ENCODE measurements at places on chromosomes 3 and 15.

- DNase-seq: no peak
These were observed 133.6 kb upstream of the RASGRP1 start for GRCh38 chr15:38698254-38698653.

GRCh38 chr15:63887630-63888029 is 53.9 kb upstream of the HERC1 start:
- DNase-seq: no peak

GRCh38 chr15:42133886-42134502 is 22.4 kb downstream of the PLA2G4F start:
- no peak for DNase-seq

- no peak for DNase-seq
These were observed 67.8 kb downstream of the TTC23 start for GRCh38 chr15:99181545-99181971.

DNA sequence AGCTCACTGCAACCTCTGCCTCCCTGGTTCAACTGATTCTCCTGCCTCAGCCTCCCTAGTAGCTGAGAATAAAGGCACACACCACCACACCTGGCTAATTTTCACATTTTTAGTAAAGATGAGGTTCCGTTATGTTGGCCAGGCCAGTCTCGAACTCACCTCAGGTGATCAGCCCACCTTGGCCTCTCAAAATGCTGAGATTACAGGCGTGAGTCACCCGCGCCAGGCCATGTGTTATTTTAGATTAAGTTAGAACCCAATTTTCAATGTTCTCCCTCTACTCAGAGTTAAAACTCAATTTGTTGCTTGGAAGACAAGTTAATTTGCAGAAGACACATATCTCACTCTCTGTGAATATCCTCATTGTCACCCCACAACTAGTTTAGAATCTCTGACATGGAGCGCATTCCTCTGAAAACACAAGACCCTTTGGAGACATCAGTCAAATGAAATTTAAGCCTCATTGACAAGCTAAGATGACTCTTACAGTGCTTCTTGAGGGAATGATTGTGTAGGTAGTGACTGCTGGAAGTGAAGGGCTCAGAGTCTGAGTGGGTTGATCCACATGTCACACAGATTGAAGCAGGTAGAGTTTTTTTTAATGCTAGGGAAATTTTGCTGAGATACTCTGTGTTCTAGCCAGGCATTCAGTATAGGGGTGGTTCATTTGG is 60.6 kb upstream of the FRMD4B start:
- DNase-seq: no peak

GRCh38 chr15:52783929-52784798 is 6.0 kb downstream of the ONECUT1 start:
- no peak for DNase-seq

DNA sequence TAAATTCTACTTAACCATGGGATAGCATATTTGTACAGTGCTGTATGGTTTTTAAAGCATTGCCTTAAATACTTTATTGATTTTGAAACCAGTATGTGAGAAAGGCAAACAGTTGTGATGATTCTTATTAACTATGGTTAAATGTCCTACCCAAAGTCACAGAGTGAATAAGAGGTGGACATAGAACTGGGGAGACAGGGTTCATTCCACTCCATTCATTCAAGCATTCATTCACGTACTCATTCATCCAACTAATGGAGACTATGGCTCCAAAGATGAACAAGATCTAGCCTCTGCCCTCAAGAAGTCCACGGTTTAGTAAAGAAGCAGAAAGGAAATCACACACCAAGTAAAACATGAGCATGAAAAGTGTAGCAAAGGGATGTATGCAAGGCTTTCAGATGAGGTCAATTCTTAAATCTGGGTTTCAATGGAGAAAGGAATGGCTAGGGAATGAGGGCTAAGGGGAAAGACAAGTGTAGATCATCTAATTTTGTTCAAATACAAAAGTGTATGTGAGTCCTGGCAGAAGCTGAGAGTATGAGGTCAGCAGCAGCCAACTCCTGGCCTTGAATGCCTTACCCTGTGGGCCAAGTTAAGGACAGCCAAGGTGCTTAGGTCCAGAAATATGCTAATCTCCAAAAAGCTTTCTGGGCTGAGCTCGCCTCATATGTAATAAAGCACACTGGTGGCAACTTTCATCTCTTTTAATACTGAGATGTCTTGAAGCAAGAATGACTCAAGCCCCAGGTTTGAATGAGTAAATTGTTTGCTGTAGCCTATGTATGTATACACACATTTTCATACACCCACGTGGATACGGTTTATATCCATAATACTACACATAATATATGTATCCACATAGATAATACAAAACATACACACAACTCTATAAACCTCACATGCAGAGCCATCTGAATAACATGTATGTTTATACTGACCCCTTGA is 4.3 kb downstream of the TNIK start:
- no peak for DNase-seq

GRCh38 chr3:185760550-185760949 is 64.3 kb downstream of the IGF2BP2 start:
- DNase-seq: no peak

DNA sequence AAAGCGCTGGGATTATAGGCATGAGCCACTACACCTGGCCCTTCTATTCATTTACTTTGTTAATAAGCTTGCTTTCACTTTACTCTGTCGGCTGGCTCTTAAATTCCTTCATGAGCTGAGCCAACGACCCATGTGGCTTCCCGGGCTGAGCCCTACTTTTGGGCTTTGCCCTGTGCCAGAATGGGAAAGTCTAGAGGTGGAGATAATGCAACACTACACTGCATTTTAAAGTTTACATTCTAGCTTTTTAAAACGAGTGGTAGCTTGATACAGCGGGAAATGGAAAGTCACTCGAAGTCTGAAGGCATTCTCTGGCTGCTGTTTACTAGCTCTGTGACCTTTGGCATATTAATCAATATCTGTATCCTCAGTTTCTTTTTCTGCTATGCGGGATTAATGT is 49.0 kb upstream of the ZNF280D start:
- no peak for DNase-seq

DNA sequence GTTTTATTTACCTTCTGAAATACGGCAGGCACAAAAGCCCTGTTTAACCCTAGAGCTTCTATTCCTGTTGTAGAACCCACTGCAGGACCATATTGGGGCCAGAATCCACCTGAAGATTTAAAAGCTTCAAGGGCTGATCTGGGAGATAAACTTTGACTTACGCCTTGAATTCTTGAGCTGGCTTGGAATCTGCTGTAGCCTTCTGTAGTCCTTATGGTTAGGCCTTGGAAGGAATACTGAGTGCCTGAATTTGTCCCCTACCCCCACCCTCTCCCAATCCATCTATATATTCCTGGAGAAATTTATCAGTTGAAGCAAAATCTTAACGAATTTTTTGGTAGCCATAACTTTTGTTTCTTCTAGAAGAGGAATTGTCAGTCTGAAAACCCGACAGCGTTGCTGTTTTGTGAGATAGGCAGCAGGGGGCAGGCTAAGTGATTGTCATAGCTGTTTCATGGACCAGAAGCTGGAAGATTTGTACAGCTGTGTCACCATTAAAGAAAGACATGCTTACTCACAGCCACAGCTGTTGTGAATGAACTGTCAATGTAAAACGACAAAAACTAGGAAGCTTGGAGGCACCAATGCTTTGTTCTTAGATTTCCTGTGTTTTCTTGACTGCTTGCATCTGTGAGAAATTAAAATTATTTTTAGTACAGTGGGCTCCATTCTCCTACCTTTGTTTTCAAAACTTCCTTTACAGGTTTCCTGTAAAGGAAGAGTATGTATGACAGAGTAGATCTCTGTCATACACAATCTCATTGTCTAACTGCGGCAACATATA is 12.8 kb downstream of the LXN start:
- DNase-seq: no peak

- no peak for DNase-seq
These were observed 178.1 kb upstream of the KBTBD8 start for GRCh38 chr3:66819993-66820501.

DNA sequence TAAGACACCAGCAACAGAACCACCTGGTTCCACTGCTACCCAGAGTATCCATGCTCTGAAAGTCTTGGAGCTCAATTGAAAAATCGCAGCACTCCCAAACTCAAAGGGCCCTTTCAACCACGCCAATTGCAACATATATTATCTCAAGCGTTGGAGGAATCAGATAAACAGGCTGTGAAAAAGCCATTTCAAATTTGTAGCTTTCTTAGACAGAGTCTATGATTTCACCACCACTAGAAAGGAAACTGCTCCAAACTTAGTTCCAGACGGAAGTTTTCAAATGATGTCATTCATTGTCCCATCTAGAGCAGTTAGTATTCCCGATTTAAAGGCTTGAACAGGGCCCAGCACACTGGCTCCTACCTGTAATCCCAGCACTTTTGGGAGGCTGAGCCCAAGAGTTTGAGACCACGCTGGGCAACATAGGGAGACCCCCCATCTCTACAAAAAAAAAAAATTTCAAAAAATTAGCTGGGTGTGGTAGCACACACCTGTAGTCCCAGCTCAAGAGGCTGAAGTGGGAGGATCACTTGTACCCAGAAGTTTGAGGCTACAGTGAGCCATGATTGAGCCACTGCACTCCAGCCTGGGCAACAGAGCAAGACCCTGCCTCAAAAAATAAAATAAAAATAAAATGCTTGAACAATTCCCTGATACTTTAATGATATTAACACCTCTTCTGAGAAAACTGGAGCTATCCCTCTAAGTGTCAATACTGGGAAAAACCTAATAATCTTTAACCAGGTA is 16.8 kb downstream of the TNIK start:
- no peak for DNase-seq

GRCh38 chr15:95853350-95853749 is 477.1 kb upstream of the NR2F2 start:
- DNase-seq: no peak

- no peak for DNase-seq
These were observed 113.5 kb upstream of the ALCAM start for GRCh38 chr3:105253225-105253624.

GRCh38 chr3:49013738-49014660 is 4.4 kb downstream of the DALRD3 start:
- DNase-seq: no peak

DNA sequence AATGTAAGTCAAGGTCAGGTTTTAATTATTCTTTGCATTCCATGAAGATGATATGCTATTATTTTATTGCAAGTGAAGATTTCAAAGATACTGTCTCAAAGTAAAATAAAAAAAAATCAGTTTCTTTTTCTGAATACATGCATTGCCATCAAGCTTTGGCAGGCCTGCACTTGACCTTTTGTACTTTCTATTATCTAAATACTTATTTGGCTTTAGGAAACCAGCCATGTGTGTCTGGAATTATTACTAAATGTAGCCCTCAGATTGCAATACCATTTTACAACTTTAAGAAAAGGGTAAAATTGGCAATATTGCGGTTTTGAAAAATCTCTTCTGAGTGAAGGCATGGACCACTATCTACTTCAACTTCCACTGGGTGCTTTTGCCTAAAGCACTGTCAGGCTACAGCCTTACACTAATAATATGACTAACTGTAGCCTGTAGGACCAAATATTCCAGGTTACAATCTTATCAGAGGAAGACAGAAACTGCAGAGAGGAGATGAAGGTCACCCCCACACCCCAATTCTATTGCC is 349.4 kb upstream of the DCBLD2 start:
- DNase-seq: no peak

DNA sequence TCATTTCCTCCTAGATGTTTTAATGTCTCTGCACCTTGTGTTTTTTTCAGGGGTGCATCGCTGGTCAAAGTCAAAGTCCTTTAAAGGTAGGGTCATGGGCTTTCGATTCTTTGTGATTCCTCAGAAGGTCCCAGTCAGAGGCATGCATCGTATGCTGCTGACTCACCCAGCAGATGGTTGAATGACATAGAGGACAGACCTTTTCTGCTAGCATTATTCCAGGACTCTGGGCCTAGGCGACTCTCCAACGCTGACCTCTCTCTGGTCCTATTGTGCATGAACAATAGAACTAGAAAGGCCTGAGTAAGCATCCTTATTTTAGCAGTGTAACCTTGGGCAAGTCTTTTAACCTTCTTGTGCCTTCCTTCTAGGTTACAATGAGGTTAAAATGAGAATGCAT is 75.9 kb downstream of the DGKG start:
- DNase-seq: no peak

- DNase-seq: no peak
These were observed 37.5 kb downstream of the TPM1 start for GRCh38 chr15:63079947-63080626.

DNA sequence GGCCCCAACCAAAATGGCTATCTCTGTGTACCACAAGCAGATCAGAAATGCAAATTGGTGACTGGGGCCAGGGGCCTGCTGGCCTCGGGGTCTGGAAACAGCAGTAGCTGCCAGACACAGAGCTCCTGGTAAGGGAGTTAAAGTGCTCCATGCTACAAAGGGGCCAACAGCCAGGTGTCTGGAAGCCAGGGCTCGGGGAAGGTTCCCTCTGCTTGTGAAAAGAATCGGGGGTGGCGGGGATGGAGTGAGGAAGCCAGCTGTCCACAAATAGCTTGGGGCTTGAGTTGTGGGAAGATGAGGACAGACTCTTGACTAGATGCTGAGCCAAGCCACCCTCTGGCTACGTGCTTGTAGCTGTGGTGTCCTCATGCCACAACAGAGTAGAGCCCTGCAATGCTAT is 39.3 kb downstream of the CHRD start:
- no peak for DNase-seq

- no peak for DNase-seq
These were observed 5.0 kb upstream of the NDUFAF1 start for GRCh38 chr15:41407341-41407740.

DNA sequence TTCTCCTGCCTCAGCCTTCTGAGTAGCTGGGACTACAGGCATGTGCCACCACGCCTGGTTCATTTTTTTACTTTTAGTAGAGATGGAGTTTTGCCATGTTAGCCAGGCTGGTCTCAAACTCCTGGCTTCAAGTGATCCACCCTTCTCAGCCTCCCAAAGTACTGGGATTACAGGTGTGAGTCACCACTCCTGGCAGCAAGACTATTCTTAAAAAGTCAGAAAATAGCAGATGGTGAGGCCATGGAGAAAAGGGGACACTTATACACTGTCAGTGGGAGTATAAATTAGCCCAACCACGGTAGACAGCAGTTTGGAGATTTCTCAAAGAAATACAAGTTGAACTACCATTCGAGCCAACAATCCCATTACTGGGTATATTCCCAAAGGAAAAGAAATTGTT is 603.3 kb upstream of the TBL1XR1 start:
- no peak for DNase-seq

DNA sequence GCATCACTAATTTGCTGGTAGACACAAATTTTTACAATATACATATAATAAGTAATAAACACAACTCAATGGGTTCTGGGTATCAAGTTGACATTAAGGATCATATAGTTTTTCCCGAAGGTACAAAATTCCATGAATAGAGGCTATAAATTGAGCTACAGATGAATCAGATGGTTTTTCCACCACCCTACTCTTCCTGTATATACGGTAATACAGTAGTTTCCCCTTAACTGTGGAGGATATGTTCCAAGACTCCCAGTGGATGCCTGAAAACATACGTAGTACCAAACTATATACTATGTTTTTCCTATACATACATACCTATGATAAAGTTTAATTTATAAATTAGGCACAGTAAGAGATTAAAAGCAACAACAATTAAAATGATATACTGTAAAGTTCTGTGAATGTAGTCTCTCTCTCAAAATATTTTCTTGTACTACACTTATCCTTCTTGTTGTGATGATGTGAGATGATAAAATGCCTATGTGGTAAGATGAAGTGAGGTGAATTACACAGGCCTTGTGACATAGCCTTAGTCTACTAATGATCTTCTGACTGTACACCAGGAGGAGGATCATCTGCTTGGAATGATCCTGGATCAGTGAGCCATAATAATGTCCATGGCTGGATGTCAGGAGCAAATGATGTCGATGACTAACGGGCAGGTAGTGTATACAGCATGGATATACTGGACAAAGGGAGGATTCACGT is 116.7 kb downstream of the NR1I2 start:
- no peak for DNase-seq
